ENCODE measurements at places on chromosomes 16 and 17.

DNA sequence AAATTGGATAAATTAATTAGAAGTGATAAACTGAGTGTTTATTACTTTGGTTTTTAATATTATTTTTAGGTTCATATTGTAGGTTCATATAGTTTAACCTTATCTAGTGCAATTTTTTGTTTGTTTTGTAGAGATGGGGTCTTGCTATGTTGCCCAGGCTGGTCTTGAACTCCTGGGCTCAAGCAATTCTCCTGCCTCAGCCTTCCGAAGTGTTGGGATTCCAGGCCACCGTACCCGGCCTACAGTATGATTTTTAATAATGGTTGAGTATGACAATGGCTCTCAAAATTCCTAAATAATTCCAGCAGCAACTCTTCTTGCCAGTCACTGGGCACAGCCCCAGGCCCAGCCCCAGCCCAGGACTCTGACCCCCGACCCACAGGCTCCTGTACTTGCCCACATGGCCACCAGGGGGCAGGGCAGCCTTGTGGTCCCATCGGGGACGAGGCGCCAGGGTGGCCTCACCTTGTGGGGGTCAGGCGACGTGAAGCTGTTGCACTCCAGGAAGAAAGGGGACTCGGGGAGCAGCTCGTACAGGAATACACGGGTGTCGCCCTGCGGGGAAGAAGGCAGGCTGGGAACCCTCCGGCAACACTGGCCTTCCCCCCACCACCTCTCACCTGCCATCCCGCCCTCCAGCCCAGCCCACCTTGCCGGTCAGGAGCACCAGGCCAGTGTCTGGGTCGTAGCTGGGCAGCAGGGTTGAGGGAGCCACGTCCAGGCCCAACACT, 7.9 kb upstream of the PAM16 start:
- DNase-seq, result no peak

- DNase-seq, result no peak
Measured at GRCh38 chr17:9236286-9237052, 215.2 kb downstream of the NTN1 start.

- DNase-seq, result no peak
Measured at GRCh38 chr17:311119-311782, 41.4 kb downstream of the RPH3AL start.

DNA sequence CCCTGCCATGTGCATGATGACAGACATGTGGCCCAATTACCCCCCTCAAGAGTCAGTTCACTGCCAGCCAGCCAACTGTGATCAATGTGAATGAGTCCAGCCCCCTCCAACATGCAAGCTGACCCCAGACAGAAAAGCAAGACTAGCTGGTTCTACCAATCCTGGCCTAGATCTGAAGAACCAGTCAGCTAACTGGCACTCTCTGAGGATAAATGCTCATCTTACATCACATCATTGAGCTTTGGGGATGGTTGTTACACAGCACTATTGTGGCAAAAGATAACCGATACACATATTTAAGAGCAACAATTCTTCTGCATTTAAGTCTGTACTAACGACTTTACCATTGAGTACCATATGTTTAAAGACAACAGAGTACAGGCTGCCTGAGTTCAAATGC, 106.7 kb downstream of the TOX3 start:
- no peak for DNase-seq

DNA sequence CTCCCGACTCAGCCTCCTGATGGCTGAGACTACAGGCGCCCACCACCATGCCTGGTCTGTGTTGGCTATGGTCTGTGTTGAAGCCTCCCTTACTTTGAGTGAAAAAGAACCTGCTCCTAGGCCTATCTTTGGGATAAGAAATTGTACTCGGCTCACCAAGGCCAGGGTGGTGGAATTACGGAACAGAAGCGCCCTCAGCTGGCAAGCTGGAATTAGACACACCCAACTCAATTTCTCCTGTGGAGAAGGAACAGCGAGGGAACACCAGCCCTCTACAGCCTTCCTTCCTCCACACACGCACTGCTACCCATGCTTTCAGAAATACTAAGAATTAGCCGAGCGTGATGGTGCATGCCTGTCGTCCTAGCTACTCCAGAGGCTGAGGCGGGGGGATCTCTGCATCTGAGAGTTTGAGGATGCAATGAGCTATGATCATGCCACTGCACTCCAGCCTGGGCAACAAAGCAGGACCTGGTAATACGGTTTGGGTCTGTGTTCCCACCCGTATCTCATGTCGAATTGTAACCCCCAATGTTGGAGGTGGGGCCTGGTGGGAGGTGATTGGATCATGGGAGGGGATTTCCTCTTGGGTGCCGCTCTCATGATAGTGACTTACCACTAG, 40.1 kb upstream of the RBBP6 start:
- no peak for DNase-seq

DNA sequence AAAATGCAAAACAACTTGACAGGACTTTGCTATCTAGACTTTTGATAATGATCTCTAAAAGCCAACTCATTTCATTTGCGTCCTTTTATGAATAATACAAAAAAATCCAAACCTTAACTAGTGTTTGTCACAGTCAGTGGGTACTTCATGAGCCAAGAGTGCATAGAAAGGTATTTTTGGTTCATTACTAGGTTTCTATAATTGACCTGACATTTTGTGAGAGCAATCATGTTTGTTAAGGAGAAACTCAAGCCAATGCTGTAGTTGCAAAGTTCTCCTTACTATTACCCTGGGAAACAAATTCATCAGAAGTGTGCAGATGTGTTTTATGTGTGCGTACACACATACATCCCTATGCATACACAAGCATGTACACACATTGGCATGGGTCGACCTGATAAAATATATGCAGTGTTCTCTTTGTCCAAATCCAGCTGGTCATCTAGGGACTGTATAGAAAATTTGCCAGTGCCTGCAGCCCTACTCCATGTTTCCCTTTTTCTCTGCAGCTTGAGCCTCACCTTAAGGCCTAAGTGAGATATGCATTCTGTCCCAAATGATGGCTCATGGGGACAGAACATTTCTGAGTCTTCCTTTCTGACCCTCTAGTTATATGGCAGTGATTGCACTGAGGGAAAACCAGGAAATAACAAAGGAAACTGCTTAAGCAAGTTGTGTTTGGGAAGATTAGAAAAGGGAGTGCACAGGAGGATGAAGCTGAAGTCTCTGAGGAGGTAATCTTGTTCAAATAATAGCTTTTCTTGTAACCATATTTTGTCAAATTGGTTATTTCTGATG, 128.1 kb downstream of the CDH13 start:
- DNase-seq, result no peak

DNA sequence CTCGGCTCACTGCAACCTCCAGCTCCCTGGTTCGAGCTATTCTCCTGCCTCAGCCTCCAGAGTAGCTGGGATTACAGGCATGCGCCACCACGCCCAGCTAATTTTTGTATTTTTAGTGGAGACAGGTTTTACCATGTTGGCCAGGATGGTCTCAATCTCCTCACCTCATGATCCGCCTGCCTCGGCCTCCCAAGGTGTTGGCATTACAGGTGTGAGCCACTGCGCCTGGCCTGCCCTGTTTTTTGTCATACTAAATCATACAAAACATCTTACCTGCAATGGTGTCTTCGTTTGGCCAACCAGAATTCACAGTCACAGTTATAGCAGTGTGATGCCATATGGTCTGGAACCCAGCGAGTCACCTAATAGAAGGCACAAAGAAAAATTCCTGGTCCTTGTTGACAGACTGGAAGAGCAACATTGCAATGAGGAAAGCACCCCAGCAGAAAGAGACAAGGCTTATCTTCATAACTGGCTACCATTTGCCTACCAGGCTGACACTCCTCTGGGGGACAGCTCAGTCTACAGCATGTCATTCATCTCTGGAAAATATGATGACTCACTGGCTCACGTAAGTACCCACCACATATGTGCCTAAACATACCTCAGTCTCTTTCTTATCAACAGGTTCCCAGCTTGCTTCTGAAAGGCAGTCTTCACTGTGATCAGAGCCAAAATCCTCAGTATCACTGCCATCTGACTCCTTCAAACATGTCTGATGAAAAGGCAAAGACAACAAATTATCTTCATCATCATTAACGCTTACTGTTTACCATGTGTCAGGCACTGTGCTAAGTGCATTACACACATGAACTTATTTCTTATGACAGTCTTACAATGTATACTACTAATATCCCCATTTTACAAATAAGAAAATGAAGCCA, 4.3 kb upstream of the HSF5 start:
- no peak for DNase-seq

- no peak for DNase-seq
Measured at GRCh38 chr17:36611345-36612072, 10.1 kb downstream of the MRM1 start.

DNA sequence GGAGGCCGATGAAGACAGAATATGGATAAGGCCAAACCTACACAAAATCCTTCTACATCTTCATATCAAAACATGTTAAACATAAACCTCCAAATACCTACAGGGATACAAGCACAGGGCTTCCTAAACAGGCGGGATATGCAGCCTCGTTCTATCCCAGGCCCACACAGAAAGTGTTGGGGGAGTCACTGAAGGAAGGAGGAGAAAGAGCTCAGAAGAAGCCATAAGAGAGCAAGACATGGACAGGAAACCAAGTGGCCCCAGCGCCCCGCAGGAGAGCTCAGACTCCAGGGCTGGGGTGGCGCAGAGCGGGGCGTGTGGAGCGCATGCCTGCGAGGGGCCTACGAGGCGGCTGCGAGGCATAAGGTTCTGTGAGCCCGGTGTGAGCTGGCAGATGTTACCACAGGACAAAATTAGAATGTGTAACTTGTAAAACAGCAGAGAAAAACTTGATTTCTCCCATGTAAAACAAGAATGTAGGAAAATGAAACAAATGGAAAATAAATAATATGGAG, 11.0 kb upstream of the FASN start:
- no peak for DNase-seq

- no peak for DNase-seq
Measured at GRCh38 chr17:59381716-59382570, 50.5 kb downstream of the YPEL2 start.

- no peak for DNase-seq
Measured at GRCh38 chr17:63701868-63702720, 2.2 kb upstream of the LIMD2 start.

DNA sequence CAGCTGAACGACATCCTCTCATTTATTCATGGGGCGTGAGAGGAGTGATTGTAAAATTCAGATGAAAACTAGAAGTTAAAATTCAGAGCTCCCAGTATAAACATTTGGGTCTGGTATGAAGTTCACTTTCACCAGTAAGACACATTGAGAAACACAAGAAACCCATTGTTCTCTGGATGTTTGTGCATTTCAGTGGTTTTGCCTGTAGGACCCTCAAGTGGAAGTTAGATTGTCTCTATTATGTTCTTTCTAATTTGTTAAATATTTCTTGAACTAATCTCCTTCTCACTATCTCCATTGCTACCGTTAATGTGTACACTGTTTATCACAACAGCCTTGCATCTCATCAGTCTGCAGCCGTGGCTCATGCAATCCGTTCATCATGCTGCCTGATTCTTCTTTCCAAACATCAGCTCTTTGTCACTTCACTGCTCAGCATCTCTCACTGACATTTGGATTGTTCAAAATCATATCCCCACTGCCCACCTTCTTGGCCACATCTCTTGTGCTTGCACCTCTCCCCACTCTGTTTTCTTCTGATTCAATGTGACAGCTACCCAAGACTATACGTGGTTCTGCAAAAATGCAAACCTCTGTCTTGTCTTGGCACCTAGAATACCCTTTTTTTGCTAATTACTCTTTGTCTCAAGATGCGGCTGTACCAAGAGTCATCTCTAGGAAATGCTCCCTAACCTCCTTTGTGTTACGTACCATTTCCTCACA, 49.5 kb downstream of the HLF start:
- no peak for DNase-seq

- DNase-seq, result no peak
Measured at GRCh38 chr16:49855280-49855821, 561 bp downstream of the ZNF423 start.

DNA sequence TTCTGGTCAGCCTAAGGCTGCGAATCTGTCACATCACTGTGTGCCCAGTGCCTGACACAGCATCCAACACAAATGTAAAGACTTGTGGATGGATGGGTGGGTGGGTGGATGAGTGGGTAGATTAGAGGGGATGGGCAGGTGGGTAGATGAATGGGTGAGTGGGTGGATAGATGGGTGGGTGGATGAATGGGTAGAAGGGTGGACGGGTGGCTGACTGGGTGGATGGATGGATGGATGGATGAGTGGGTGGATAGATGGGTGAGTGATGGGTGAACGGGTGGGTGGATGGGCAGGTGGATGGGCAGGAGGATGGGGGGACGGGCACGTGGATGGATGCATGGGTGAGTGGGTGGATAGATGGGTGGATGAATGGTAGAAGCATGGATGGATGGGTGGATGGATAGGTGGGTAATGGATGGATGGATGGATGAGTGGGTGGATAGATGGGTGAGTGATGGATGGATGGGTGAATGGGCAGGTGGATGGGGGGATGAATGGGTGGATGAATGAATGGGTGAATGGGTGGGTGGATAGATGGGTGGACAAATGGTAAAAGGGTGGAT, 31.1 kb upstream of the ZFPM1 start:
- no peak for DNase-seq

DNA sequence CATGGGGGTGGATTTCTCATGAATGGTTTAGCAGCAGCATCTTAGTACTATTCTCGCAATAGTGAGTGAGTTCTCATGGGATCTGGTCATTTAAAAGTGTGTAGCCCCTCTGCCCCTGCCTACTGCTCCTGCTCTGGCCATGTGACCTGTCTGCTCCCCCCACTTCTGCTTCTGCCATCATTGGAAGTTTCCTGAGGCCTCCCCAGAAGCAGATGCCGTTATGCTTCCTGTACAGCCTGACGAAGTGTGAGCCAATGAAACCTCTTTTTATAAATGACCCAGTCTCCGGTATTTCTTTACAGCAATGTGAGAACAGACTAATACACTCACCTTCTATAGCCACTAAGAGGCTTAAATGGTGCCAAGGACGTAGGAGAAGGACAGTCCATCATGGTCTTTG, 51.5 kb downstream of the NOL11 start:
- DNase-seq, result no peak

- no peak for DNase-seq
Measured at GRCh38 chr17:36117505-36118382, 14.1 kb downstream of the CCL4 start.

- DNase-seq, result no peak
Measured at GRCh38 chr17:57976594-57976993, 11.5 kb downstream of the VEZF1 start.

DNA sequence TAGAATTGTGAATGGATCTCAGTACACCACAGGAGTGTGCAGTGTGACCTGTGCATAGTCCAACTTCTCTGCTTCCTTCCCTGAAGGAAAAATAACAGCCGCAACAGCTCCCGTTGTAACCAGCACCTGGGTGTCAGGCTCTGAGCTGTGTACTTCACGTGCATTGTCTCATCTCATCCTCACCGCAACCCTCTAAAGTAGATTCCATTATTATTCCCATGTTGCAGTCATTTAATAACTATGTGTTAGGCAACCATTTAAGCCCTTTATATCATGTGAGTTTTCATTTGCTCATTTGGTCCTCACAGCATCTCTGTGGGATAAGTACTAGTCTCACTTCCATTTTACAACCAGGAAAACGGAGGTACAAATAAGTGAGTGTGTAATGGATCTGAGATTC, 247.0 kb upstream of the MAF start:
- DNase-seq, result no peak

GRCh38 chr16:11977376-11978041, 975 bp downstream of the SNX29 start:
- no peak for DNase-seq

Data from NCI-H187 (cell line).